ENCODE measurements at places on chromosomes 7 and 10.

- no peak for DNase-seq
Observed at GRCh38 chr10:15486404-15486803, 115.3 kb upstream of the FAM171A1 start.

- no peak for DNase-seq
Observed at GRCh38 chr7:116148626-116149025, 61.7 kb upstream of the TES start.

GRCh38 chr10:127195571-127196281 is 665 bp downstream of the INSYN2A start:
- DNase-seq = no peak

DNA sequence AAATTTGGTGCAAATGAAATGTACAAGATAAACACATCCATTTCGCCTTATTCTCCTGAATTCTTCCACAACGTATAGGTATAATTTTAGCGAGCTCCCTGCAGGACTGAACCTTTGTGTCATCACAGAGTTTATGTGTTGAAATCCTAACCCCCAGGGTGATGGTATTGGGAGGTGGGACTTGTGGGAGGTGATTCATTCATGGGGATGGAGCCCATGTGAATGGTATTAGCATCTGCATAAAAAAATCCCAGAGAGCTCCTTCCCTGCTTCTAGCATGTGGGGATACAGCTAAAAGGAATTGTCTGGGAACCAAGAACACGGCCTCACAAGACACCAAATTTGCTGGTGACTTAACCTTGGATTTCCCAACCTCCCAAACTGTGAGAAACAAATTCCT is 741.4 kb upstream of the VSTM2A start:
- no peak for DNase-seq

- DNase-seq = no peak
Observed at GRCh38 chr7:155398944-155399343, 59.0 kb upstream of the EN2 start.
